Activated CD4-positive, alpha-beta T cell treated with anti-CD3 and anti-CD28 coated beads for 36 hours (primary cell): ENCODE measurements at places on chromosomes 4 and X. TPM values are rescaled to one million over a fixed set of nuclear protein-coding genes. Genes with fewer than 3 reads are reported as not detected.

GRCh38 chr4:69032847-69033638 is 63.2 kb upstream of the UGT2B7 start:
- DNase-seq = no peak

GRCh38 chr4:124060261-124060918 is 652.1 kb downstream of the ANKRD50 start:
- no peak for DNase-seq

GRCh38 chr4:139282065-139282720 is 2.2 kb upstream of the MGARP start:
- DNase-seq = no peak

The WAS gene
- 85.9 TPM for total RNA-seq

The TMEM154 gene
- 21.2 TPM for total RNA-seq

The CXXC4 gene
- not detected for total RNA-seq
